ENCODE measurements at places on chromosomes 3 and 15. TPM values are rescaled to one million over a fixed set of nuclear protein-coding genes. Genes with fewer than 3 reads are reported as not detected.
A peak's percentile ranks its signal among the peaks of the same experiment; 100 is the strongest.

PRR20G gene
- polyA plus RNA-seq = not detected

DNA sequence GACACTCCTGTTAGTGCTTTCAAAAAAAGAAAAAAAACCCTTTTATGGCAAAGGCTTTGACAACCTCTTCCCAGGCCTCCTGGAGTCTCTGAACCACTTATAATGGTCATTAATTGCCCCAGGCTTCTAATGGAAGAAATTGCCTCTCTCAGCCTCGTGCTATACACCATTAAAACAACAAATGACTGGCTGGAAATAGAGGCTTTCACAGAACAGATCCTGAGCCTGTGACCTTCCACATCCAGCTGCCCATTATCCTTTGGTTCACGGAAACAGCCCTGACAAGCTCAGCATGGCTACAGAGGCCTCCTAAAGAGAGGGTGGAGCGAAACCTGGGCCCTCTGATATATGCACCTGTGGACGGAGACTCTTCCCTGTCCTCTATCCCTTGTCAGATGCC, 26.8 kb upstream of the MKRN3 start:
- H3K27me3 ChIP-seq = peaks cover 3% of the 10 kb centered on the region
- no peak overlapping the region for H3K27ac ChIP-seq
- no peak overlapping the region for H3K4me3 ChIP-seq
- H3K4me1 ChIP-seq = no peaks in the 10 kb centered on the region
- no peaks in the 10 kb centered on the region for H3K36me3 ChIP-seq

GRCh38 chr15:60710656-60711055, 231.7 kb upstream of the ICE2 start:
- no peaks in the 10 kb centered on the region for H3K27me3 ChIP-seq
- DNase-seq = no peak
- no peaks in the 10 kb centered on the region for H3K36me3 ChIP-seq
- no peak overlapping the region for H3K4me3 ChIP-seq
- H3K4me1 ChIP-seq = no peaks in the 10 kb centered on the region

XCR1 gene
- polyA plus RNA-seq = 0.03 TPM

GRCh38 chr15:34436956-34437442, 609 bp downstream of the GOLGA8A start:
- no peaks in the 10 kb centered on the region for H3K27me3 ChIP-seq
- peak overlapping the region; percentile 16 for H3K4me3 ChIP-seq
- H3K27ac ChIP-seq = no peak overlapping the region
- H3K4me1 ChIP-seq = peaks cover 12% of the 10 kb centered on the region
- H3K36me3 ChIP-seq = no peaks in the 10 kb centered on the region
- no peak for DNase-seq

DNA sequence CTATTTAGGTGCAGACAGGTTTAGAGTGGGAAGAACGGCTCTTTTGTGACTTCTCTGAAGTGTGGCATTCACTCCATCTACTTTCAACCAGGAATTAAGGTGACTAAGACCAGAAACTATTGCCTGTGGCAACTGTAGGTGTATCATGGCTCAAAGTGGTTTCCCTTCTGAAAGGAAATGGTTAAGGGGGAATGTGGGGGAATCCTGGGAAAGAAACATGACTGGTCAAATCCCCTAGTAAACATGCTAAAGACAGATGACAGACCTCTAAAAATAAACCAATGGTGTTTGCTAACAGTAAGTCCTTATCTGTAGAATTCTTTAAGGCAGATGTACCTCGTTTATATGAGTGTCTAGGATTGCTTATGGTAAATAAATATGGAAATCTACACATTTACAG, 56.9 kb downstream of the MEGF11 start:
- no peak overlapping the region for H3K27ac ChIP-seq
- H3K27me3 ChIP-seq = no peaks in the 10 kb centered on the region
- H3K4me3 ChIP-seq = no peak overlapping the region
- H3K36me3 ChIP-seq = no peaks in the 10 kb centered on the region

- no peaks in the 10 kb centered on the region for H3K4me1 ChIP-seq
- DNase-seq = no peak
- no peaks in the 10 kb centered on the region for H3K27me3 ChIP-seq
- no peak overlapping the region for H3K27ac ChIP-seq
- no peaks in the 10 kb centered on the region for H3K36me3 ChIP-seq
Measured at GRCh38 chr3:106206613-106207012, 337.8 kb upstream of the CBLB start.

GOLGA8M gene
- polyA plus RNA-seq = 1.3 TPM

GRCh38 chr3:52123106-52123725, 31.0 kb downstream of the POC1A start:
- no peak overlapping the region for H3K4me3 ChIP-seq
- no peaks in the 10 kb centered on the region for H3K27me3 ChIP-seq
- no peak overlapping the region for H3K27ac ChIP-seq
- no peaks in the 10 kb centered on the region for H3K36me3 ChIP-seq
- H3K4me1 ChIP-seq = peaks cover 9% of the 10 kb centered on the region

DNA sequence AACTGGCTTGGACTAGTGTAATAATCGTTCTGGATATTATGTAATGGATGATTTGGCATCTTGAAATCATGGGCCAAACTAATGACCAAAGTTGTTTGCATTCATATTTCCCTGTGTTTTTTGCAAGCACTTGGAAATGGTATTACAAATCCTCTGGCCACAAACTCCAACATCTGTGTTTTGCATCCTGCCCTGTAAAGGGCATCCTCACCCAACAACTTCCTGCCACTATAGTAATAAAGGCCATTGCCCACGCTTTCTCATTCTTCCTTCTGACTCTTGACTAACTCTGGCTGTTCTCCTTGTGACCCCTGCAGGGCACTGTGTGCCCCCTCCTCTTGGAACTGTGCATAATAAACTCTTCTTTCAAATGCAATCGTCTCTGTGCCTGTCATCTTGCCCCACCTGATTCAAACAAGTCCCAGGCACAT, 25.4 kb upstream of the PSMD6 start:
- no peaks in the 10 kb centered on the region for H3K4me1 ChIP-seq
- no peak overlapping the region for H3K4me3 ChIP-seq
- DNase-seq = no peak
- H3K36me3 ChIP-seq = no peaks in the 10 kb centered on the region
- H3K27ac ChIP-seq = no peak overlapping the region

DNA sequence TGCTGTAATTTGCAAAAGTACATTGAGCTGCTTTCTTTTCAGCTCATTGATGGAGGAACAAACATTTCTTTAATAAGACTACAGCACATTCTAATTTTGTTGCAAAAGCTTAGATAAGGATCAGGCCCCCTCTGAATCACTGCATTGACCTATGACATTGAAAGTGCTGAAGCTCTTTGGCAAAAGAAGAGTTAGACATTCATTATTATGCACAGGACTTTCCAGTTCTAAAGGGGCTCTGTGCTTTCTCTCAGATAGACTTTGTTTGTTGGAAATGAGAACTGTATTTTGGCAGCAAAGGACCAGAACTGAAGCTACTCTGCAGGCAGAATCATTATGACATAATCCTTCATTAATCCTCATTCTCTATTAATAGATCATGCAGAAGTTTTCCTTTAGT, 252.9 kb upstream of the SOX2 start:
- H3K27me3 ChIP-seq = no peaks in the 10 kb centered on the region
- no peak overlapping the region for H3K4me3 ChIP-seq
- DNase-seq = no peak
- no peaks in the 10 kb centered on the region for H3K36me3 ChIP-seq
- no peak overlapping the region for H3K27ac ChIP-seq

DNA sequence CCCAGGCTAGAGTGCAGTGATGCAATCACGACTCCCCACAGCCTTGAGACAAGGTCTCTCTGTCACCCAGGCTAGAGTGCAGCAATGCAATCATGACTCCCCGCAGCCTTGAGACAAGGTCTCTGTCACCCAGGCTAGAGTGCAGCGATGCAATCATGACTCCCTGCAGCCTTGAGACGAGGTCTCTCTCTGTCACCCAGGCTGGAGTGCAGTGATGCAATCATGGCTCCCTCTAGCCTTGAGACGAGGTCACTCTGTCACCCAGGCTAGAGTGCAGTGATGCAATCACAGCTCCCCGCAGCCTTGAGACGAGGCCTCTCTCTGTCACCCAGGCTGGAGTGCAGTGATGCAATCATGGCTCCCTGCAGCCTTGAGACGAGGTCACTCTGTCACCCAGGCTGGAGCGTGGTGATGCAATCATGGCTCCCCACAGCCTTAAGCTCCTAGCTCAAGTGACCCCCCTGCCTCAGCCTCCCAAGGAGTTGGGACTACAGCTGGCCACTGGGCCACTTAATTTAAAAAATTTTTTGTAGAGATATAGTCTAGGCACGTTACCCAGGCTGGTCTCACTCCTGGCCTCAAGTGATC, 26.1 kb downstream of the TFRC start:
- H3K27ac ChIP-seq = no peak overlapping the region
- H3K27me3 ChIP-seq = no peaks in the 10 kb centered on the region
- H3K4me3 ChIP-seq = no peak overlapping the region
- H3K36me3 ChIP-seq = peaks cover 68% of the 10 kb centered on the region
- DNase-seq = peak; percentile 62
- H3K4me1 ChIP-seq = peaks cover under 1% of the 10 kb centered on the region

- no peaks in the 10 kb centered on the region for H3K36me3 ChIP-seq
- H3K27me3 ChIP-seq = no peaks in the 10 kb centered on the region
- no peaks in the 10 kb centered on the region for H3K4me1 ChIP-seq
- no peak overlapping the region for H3K4me3 ChIP-seq
- H3K27ac ChIP-seq = no peak overlapping the region
- no peak for DNase-seq
Measured at GRCh38 chr3:51358981-51359380, 26.1 kb upstream of the MANF start.

- DNase-seq = no peak
- no peak overlapping the region for H3K27ac ChIP-seq
- no peak overlapping the region for H3K4me3 ChIP-seq
- no peaks in the 10 kb centered on the region for H3K27me3 ChIP-seq
Measured at GRCh38 chr3:168414149-168414548, 318.4 kb upstream of the GOLIM4 start.

FHIT gene
- 4.3 TPM for polyA plus RNA-seq

- H3K36me3 ChIP-seq = no peaks in the 10 kb centered on the region
- H3K4me3 ChIP-seq = no peak overlapping the region
- DNase-seq = no peak
- peaks cover 21% of the 10 kb centered on the region for H3K4me1 ChIP-seq
- H3K27ac ChIP-seq = no peak overlapping the region
Measured at GRCh38 chr15:34725556-34725955, 29.2 kb downstream of the GJD2 start.

DNA sequence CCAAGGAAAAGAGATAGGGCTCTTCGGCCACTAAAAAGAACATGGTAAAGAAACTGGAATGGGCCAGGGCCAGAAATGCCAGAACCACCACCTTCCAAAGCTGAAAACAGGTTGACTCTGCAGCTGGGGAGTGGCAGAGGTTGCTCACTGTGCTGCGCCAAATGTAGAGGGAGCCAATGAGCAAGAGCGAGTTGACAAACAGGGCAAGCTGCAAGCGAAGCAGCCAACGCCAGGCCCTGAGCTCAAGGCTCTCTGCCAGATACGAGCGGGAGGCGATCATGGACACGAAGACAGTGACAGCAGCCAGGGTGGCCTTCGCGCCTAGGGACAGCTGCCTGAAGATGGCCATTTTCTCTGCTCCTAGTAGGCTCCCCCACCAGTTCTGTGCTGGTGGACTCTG, 3.1 kb downstream of the GLB1 start:
- no peak overlapping the region for H3K27ac ChIP-seq
- no peak for DNase-seq
- peaks cover 4% of the 10 kb centered on the region for H3K4me1 ChIP-seq
- no peaks in the 10 kb centered on the region for H3K27me3 ChIP-seq
- H3K4me3 ChIP-seq = no peak overlapping the region
- peaks cover 10% of the 10 kb centered on the region for H3K36me3 ChIP-seq

DNA sequence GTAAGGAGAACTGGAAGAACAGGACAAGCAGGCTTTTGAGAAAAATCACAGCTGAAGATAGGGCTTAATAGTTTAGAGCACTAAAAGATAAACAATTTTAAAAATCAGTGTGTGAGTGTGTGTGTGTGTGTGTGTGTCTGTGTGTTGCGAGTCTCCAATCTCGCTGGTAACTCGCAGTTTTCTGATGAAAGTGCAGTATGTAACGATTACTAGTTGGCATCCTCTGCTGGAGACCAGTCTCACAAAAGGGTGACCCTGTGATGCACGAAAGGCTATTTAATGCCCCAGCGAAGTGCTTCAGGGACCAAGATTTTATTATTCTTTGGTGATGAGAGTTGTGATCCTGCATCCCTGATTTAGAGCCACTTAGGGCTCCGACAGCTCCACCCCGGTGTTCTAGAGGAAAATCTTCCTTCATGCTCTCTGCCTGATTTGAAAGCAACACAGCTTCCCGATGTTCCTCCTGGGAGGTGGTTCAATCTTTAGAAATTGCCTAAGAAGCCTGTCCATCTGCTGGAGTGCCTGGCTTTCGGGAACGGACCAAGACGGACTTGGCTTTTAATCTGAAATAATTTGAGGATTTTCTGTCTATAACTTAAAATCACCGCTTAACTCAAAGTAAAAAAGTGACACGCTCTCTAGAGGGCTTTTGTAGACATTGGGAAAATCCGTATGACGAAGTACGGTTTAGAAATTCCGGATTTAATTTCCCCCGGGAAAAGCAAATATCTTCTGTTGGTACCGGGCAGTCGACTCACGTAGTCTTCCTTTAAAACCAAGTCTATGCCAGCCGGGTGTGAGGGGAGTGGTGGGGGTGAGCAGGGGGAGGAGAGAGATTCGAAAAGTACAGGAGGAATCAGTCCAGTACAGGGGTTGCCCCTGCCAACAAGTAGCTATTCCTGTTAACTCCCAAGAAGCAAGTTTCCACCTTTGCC, 1.1 kb upstream of the ALCAM start:
- H3K4me1 ChIP-seq = peaks cover 27% of the 10 kb centered on the region
- DNase-seq = no peak
- H3K27me3 ChIP-seq = no peaks in the 10 kb centered on the region
- peak overlapping the region; percentile 34 for H3K27ac ChIP-seq
- H3K36me3 ChIP-seq = no peaks in the 10 kb centered on the region

DNA sequence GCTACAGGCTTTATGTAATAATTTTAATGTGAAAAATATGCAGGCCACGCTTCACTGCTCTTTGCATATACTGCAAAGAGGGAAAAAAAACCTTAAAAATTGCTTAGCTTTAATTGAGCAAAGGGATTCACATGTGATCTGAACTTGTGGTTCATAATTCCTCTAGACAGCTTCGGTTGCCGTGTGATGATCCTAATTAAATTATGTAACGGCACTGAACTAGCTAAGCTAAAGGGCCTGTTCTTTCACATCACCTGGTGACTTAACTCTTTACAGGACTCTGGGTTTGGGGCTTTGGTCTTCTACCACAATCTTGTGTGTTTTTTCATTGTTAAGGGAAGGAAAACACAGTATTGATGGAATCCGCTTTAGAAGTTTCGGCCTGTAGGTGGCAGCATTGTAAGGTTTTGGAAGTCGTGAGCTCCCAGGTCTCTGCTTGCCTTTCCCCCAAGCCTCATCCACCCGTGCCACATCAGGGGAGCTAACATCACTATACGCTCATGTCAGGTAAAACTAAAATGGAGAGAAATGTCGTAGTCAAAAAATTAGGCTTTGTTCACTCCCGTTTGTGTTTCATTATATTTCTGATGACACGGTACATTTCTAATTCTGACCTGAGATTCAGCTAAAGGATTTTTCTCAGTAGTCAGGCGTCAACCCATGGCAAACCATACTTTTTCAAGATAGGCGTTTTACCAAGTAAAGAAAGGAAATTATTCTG, 205.6 kb upstream of the DPH6 start:
- peak; percentile 75 for DNase-seq
- no peak overlapping the region for H3K4me3 ChIP-seq
- no peak overlapping the region for H3K27ac ChIP-seq
- no peaks in the 10 kb centered on the region for H3K36me3 ChIP-seq

- H3K27ac ChIP-seq = no peak overlapping the region
- H3K4me1 ChIP-seq = no peaks in the 10 kb centered on the region
- no peak for DNase-seq
- H3K27me3 ChIP-seq = no peaks in the 10 kb centered on the region
Measured at GRCh38 chr15:78417754-78418630, 20.0 kb upstream of the IREB2 start.
